Stimulated activated CD4-positive, alpha-beta T cell treated with anti-CD3 and anti-CD28 coated beads, Interleukin-15, amount 100 ng/mL, for 1 hour (primary cell): ENCODE measurements at places on chromosomes 6 and 20.

GRCh38 chr20:23554401-23554800, 13.9 kb downstream of the CST9L start:
- DNase-seq = no peak

GRCh38 chr20:11492386-11492785, 425.3 kb upstream of the BTBD3 start:
- DNase-seq = no peak

DNA sequence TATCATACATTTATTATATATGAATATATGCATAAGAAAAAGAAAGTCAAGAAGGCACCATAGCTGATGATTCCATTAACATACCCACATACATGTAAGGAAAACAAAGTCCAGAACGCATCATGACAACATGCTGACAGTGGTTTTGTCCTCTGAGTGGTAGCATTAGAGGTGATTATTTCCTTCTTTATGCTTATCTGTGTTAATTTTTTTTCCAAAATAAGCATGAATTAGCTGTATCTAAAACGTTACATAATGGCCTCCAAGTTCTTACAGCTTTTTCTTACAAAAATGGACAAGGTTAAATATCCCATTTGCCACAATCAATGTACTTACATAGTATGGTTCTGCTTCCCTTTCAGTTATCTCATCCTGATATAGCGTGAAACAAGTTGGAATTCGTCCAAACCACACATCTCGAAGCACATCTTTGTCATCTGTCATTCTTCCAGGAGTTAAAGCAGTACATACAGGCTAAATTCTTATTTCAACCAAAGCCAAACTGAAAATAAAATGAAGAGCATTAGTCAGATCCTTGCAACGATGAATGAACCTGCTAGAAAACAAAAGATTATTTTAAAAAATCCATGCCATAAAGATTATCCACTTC, 9.7 kb downstream of the ATG5 start:
- no peak for DNase-seq

GRCh38 chr6:111566222-111566734, 39.4 kb downstream of the TRAF3IP2 start:
- DNase-seq = no peak

- no peak for DNase-seq
These were observed 199.0 kb downstream of the RNF144B start for GRCh38 chr6:18586133-18586532.

GRCh38 chr6:38549795-38550194, 89.9 kb downstream of the BTBD9 start:
- no peak for DNase-seq

DNA sequence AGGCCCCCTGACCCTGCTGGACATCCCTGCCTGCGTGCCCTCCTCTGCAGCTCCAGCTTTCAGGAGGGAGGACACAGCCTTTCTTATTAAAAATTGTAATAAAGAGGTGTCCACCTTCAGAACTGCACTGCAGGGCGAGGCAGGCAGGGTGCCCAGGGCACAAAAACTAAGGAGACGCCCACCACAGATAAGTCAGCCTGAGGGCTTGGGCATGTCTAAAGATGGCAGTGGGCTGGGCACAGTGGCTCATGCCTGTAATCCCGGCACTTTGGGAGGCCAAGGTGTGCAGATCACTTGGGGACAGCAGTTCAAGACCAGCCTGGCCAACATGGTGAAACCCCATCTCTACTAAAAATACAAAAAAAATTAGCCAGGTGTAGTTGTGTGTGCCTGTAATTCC, 7.0 kb upstream of the C20orf144 start:
- DNase-seq = no peak

DNA sequence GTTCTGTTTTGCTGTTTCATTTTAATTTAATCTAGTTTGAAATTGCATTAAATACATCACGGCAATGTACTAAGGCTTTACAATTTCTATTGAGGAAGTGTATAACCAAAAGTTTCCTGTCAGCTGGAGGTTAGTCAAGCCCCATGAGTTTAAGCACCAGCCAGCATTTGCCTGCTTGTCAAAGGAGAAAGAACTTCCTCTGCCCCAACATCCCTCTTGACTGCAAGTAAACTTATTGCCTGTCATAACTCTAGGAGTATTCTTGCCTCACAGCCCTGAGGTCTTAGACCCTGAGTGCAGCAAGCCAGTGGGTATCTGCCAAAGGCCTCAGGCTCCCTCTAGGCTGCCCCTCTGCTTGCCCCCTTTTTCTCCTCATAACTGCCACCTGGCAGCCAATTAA, 106.7 kb upstream of the INSM1 start:
- DNase-seq = no peak
